ENCODE measurements at places on chromosomes 13 and 19.

GRCh38 chr13:74052402-74052928, 81.7 kb downstream of the KLF12 start:
- DNase-seq: no peak

- peak; percentile 63 for DNase-seq
Measured at GRCh38 chr19:48999481-49000325, 6.0 kb downstream of the RUVBL2 start.

- DNase-seq: no peak
Measured at GRCh38 chr19:7605490-7606222, 10.0 kb downstream of the CAMSAP3 start.

- no peak for DNase-seq
Measured at GRCh38 chr19:850221-850978, 1.7 kb upstream of the ELANE start.

DNA sequence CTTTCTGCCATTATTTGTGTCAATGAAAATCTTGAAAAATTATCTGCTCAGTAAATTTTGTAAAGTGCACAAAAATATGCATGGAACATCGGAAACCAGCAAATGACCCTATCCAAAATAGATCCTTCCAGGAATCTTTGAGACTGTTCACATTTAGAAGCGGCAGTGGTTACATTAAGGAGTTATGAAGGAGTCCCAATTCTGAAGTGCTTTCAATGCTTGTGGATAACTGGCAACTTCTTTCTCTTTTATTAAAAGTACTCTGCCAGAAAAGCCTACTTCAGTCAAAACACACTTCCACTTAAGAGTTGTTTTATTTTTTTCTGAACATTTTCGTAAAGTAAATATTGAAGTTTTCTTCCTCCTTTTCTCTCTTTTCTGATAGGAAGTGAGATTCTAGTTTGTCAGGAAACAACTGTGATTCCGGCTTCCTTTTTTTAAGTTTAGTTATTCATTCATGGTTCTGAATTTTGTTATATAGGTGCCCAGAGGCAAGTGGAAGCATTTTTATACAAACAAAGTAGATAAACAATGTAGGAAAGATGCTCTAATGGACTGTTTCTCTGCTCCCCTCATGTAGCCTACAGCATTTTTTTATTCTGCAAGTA, 83.5 kb downstream of the PCDH9 start:
- DNase-seq: no peak

DNA sequence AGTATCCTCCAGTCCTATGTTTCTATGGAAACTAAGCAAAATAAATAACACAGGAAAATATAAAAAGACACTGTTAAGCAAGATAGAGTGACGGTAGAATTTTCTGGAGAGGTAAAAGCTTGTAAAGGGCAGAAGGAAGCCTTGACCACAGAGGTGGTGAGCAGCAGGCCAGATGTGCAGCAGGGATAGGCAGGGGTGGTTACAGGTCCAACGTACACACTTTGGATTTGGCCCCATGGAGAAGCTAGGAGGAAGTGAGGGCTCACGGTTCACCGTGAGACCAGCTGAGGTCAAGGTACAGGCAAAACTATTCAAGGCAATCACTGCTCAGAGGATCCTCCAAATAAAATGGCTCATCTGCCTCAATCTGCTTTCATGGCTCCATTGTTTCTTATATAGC, 242.8 kb downstream of the B3GLCT start:
- no peak for DNase-seq

- no peak for DNase-seq
Measured at GRCh38 chr19:14871619-14872230, 14.2 kb downstream of the OR7A17 start.

- DNase-seq: no peak
Measured at GRCh38 chr13:41658057-41658661, 200.8 kb downstream of the RGCC start.

DNA sequence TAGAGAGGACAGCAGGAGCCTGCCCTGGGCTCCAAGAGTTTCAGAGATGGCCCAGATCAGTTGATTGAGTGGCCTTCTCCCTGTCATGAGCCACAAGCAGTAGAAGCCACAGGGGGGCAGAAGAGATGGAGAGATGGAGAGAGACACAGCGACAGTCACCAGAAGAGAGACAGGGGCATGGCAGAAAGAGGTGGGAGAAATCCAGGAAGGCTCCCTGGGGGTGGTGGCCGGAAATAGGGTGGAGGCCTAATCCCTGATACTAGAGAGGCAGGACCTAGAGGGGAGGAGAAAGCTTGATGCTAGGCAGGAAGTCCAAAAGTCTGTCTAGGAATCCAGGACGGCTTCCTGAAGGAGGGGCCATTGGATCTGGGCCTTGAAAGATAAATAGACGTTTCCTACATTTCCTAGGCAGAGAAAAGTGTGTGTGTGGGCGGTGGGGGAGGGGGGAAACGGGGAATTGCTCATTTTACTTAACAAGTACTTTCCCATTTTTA, 9.6 kb upstream of the TPM4 start:
- no peak for DNase-seq

GRCh38 chr19:50658441-50659317, 9.4 kb downstream of the C19orf81 start:
- DNase-seq: no peak

DNA sequence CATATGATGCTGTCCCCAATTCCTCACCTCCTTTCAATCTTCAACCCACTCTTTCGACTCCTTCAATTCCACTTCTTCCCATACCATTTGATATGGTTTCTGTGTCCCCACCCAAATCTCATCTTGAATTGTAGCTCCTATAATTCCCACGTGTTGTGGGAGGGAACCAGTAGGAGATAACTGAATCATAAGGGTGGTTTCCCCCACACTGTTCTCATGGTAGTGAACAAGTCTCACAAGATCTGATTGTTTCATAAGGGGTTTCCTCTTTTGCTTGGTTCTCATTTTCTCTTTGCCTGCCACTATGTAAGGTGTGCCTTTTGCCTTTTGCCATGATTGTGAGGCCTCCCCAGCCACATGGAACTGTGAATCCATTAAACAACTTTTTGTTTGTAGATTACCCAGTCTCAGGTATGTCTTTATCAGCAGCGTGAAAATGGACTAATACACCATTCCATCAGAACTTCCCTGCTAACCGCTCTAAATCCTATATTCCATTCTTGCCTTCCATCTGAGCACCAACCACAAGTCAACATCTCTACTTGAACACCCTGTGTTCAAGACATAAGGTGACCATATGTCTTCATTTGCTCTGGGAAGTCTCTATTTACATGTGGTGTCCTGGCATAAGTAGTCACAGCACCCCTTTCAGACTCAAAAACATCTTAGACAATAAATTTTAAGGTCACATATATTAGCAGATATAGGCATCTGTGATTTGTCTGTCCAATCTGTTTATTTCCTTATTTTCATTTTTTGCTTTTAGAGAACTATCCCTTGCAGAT, 122.9 kb downstream of the TSHZ3 start:
- no peak for DNase-seq

DNA sequence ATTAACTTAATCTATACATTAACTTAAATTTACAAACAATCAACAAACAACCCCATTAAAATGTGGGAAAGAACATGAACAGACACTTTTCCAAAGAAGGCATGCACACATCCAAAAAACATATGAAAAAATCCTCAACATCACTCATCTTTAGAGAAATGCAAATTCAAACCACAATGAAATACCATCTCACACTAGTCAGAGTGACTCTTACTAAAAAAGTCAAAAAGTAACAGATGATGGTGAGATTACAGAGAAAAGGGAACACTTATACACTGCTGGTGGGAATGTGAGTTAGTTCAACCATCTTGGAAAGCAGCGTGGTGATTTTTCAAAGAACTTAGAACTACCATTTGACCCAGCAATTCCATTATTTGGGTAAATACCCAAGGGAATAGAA, 759.2 kb upstream of the SLITRK1 start:
- DNase-seq: no peak

DNA sequence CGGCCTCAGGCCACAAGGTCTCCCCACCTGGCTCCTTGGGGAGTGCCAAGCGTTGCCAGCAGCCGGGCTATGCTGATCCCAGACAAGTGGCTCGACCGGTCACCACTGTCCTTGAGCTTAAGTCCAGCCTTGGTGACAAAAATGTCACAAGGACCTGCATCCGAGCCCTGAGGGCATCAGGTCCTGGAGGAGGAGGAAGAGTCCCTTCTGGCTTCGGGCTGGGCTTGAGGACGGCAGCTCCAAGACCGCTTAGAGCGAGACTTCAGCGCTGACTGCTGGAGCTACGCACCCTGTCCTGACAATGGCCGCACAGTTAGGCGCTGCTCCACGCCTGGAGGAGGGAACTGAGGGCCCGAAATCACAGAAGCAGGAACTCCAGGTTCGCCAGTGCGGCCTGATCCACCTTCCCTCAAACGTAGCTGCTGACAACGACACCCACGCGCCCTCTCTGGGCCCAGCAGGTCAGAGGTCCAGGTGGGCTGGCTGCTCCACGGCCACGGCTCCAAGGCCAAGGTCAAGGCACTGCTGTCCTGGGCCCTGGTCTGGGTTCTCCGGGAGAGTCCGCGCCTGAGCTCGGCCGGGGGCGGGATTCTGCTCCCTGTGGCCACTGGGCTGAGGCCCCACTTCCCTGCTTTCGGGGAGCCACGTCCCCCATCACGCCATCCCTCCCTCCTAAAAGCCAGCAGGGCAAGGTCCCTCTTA, 7.0 kb downstream of the SBNO2 start:
- no peak for DNase-seq

GRCh38 chr19:13817018-13817614, 21.9 kb downstream of the ZSWIM4 start:
- no peak for DNase-seq

GRCh38 chr19:12156223-12157058, at the start of gene ZNF625:
Gene ZNF625 (minus strand): TSS chr19:12156734. CDS start chr19:12156558, 176 bp downstream.
- DNase-seq: no peak

- peak; percentile 36 for DNase-seq
Measured at GRCh38 chr19:13841962-13842290, 35.0 kb upstream of the NANOS3 start.

DNA sequence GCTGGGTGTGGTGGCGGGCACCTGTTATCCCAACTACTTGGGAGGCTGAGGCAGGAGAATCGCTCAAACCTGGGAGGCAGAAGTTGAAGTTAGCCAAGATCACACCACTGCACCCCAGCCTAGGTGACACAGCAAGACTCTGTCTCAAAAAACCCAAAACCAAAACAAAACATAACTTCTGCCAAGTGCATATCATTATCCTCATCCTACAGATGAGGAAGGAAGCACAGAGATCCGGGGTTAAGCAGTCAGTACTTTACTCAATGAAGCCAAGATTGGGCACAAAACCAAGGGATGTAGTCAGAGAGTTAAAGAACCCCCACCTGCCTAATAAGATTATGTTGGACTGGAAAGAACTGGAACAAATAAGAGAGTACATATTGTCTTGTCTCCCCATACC, 5.5 kb upstream of the TMTC4 start:
- no peak for DNase-seq

GRCh38 chr19:18475762-18476331, 37.9 kb upstream of the ISYNA1 start:
- DNase-seq: no peak

GRCh38 chr13:94813920-94814475, 101.7 kb upstream of the SOX21 start:
- DNase-seq: no peak

DNA sequence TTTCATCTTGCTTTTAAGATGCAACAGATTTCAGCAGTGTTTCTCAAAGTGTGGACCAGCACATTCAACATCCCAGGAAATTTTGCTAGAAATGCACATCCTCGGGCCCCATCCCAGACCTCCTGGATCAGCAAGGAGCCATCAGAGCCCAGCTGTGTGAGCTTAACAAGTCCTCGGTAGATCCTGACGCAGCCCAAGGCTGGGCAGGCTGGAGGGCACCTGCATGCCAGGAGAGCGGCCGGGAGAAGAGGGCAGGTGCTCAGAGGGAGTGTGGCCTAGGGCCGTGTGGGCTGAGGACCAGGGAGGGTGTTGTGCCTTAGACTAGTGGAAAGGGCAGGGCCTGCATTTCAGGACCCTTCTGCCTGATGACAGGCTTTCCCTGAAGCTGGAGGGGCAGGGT, 2.2 kb upstream of the MCF2L start:
- no peak for DNase-seq

DNA sequence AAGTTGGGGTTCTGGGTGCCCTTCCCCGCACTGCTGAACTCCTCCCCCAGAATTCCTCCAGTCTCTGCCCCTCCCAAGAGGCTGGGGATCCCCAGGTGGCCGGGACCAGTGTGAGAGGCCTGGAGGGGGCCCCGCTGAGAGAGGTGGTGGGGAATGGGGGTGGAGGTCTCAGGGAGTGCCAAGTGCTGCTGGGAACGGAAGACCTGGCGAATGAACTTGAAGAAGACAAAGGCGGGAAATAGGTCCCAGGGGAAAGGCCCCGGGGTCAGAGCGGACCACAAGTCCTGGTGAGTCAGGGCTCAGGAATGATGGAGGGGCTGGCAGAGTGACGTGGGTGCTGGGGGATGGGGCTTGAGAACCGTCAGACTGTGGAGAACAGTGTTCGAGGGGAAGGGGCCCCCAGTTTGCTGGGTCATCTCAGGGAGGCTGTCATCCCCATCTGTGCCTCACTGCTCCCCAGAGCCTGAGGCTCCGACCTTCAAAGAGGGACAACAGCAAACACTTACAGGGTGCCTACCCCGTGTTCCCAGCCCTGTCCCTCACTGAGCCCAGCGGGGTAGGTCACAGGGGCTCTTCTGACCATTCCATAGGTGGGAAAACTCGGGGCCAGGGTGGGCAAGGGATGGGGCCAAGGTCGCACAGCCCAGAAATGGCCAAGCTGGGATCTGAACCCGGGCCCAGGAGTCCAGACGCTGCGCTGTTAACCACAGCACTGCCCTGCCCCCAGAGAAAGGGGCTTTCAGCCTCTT, 16.0 kb upstream of the SEMA6B start:
- no peak for DNase-seq

- DNase-seq: no peak
Measured at GRCh38 chr13:69970520-69970919, 137.1 kb upstream of the ATXN8OS start.

DNA sequence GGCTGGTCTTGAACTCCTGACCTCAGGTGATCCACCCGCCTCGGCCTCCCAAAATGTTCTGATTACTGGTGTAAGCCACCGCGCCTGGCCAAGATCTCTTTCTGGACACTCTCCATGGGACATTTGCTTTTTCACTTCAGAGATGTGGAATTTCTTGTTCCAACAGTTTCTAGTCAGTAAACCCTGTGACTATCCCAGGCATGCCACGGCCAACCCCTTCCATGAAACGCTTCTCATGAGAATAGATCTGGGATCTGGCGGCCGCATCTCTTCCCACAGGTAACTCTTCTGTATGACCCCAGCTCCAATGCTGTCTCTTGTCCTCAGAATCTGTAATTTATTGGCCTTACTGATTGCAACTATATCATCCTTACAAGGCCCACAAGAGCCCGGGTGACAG, 16.2 kb downstream of the PLPP2 start:
- no peak for DNase-seq
